Right renal pelvis (tissue), 4 donors: ENCODE measurements at places on chromosomes 2 and 18. TPM values are rescaled to one million over a fixed set of nuclear protein-coding genes. Genes with fewer than 3 reads are reported as not detected.

EFR3B gene
- polyA plus RNA-seq: 5.9 TPM

PDCL3 gene
- 37.5 TPM for polyA plus RNA-seq

HOXD3 gene
- polyA plus RNA-seq: 27.3 TPM

RBM43 gene
- 16.9 TPM for polyA plus RNA-seq

TLX2 gene
- not detected for polyA plus RNA-seq

IL1RL1 gene
- polyA plus RNA-seq: 0.69 TPM

REG1B gene
- not detected for polyA plus RNA-seq

GPR35 gene
- 1.9 TPM for polyA plus RNA-seq

CRYGD gene
- polyA plus RNA-seq: not detected

OBSL1 gene
- 151 TPM for polyA plus RNA-seq

SLC66A2 gene
- polyA plus RNA-seq: 36.1 TPM

LRRTM1 gene
- 26.2 TPM for polyA plus RNA-seq

UGT1A5 gene
- not detected for polyA plus RNA-seq

NAT8 gene
- 29.0 TPM for polyA plus RNA-seq

FSHR gene
- polyA plus RNA-seq: not detected

ALPP gene
- polyA plus RNA-seq: not detected

ABCA12 gene
- polyA plus RNA-seq: 0.24 TPM

ATG16L1 gene
- polyA plus RNA-seq: 23.6 TPM

C1D gene
- 58.4 TPM for polyA plus RNA-seq

DOK6 gene
- 18.9 TPM for polyA plus RNA-seq

LYPD6 gene
- 23.3 TPM for polyA plus RNA-seq

PLCL1 gene
- polyA plus RNA-seq: 15.2 TPM

BOK gene
- 32.1 TPM for polyA plus RNA-seq

LIMS3 gene
- polyA plus RNA-seq: 3.8 TPM

ARHGAP28 gene
- polyA plus RNA-seq: 66.6 TPM

IL1F10 gene
- not detected for polyA plus RNA-seq

MLPH gene
- 3.1 TPM for polyA plus RNA-seq

GTF3C2 gene
- 75.4 TPM for polyA plus RNA-seq

GPAT2 gene
- polyA plus RNA-seq: 3.2 TPM

SLC14A1 gene
- 2.5 TPM for polyA plus RNA-seq

SOWAHC gene
- polyA plus RNA-seq: 20.3 TPM

SERPINB4 gene
- polyA plus RNA-seq: not detected

METAP1D gene
- 15.8 TPM for polyA plus RNA-seq

DSG1 gene
- 0.04 TPM for polyA plus RNA-seq

GAL3ST2 gene
- polyA plus RNA-seq: 0.18 TPM

MPP4 gene
- 0.23 TPM for polyA plus RNA-seq

SKOR2 gene
- polyA plus RNA-seq: not detected

C2orf80 gene
- 0.31 TPM for polyA plus RNA-seq

TBR1 gene
- polyA plus RNA-seq: not detected

RAD51AP2 gene
- 0.24 TPM for polyA plus RNA-seq

SAP130 gene
- polyA plus RNA-seq: 25.1 TPM

MEX3C gene
- polyA plus RNA-seq: 61.5 TPM
